ENCODE measurements at places on chromosomes 5 and 9. TPM values are rescaled to one million over a fixed set of nuclear protein-coding genes. Genes with fewer than 3 reads are reported as not detected.

DNA sequence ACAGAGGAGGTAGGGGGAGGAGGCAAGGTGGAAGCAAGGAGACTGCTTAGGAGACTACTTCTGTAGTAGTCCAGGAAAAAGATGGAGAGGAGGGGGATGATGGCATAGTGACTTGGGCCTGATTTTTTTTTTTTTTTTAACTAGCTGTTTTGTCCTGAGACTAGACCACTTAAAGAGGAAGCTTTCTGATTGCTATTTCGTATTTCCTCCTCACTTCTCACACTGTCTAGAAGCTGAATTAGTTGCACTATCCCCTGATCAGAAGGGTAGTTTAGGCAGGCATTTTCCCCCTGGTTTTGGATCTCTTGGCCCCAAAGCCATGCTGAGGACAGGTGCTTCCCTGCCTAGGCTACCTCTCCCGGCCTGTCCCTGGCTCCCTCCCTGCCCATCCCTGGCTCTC, 14.9 kb downstream of the LARP1 start:
- no peak for DNase-seq

GRCh38 chr9:69283003-69283402, 42.0 kb upstream of the ENTREP1 start:
- no peak for DNase-seq

- DNase-seq = no peak
These were observed 37.5 kb upstream of the SUSD3 start for GRCh38 chr9:93020771-93021670.

DNA sequence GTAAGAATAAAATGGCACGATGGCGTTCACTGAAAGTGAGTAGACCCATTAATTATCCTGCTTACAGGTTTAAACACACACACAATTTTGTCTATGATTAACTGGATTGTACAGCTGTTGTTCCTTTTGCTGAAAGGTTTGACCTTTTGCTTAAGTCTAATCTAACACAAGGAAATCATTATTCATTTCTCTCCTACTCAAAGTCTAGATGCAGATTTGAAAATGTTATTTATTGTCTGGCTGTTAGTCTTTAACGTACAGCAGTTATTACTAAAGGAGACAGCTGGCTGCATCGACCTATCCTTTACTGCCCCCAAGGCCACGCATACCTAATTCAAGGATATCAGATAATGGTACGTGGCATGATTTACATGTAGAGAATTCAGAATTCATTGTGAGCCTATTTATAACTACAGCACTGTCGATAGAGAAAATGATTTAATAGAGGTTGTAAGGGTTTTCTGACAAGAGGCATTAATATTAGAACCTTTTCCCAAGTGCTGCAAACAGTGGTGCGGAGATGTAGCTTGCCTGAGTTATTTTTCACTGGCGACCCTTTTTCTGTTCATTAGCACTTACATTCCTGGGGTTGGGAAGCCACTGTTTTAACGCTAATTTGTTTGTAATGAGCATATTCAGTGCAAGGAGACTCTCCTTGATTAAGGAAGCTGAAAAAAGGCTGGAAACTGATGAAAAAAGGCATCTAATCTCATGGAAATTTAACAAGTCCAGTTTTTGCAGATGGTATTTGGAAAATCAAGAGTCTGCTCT, 368.4 kb upstream of the GRAMD2B start:
- DNase-seq = no peak

- no peak for DNase-seq
These were observed 18.7 kb downstream of the GIN1 start for GRCh38 chr5:103101079-103101750.

ADAMTS19 gene
- total RNA-seq = under 0.01 TPM

LRRC14B gene
- not detected for total RNA-seq

MAMDC2 gene
- 16.0 TPM for total RNA-seq
